ENCODE measurements at places on chromosomes 1 and 21.

DNA sequence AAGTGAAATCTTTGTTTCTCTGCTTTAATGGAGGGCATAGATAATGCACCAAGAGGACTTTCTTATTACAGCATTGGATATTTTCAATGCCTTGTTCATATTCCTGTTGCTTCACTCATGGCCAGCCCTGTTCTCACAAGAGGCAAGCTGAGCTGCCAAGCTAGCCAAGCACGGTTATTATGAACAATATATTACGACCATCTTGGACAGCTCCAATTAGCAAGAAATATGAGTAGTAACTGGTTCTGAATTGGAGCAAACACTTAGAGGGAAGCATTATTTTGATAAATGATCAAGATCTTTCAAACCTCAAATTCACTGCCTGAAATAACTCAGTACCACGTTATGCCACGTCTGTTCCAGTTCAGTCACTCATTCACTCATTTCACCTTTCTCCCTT is 159.8 kb downstream of the SETD4 start:
- no peak for DNase-seq

GRCh38 chr1:54835970-54836369 is 34.8 kb upstream of the TTC22 start:
- DNase-seq, result no peak

DNA sequence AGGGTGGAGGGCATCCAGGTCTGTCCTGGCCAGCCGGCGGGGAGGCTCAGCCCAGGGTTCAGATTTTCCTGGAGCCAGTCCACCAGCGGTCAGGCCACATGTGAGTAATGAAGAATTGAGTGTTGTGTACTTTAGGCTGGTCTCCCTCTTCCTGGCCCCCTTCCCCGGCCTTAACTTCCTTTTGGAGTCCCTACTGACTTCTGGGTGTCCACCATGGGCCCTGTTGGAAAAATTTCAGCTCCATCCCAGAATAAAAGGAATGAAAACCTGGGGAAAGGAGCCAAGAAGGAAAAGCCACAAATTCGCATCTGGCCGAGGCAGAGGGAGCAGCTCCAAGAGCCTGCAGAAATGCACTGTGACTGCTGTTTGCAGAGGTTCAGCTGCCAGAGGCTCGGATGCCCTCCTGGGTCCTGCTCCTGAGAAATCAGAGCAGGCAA is 35.5 kb upstream of the HHAT start:
- DNase-seq, result peak; percentile 76

GRCh38 chr1:54968551-54968950 is 11.9 kb upstream of the TMEM61 start:
- no peak for DNase-seq

- DNase-seq, result no peak
These were observed 155.0 kb downstream of the TNFSF18 start for GRCh38 chr1:172895761-172896160.

DNA sequence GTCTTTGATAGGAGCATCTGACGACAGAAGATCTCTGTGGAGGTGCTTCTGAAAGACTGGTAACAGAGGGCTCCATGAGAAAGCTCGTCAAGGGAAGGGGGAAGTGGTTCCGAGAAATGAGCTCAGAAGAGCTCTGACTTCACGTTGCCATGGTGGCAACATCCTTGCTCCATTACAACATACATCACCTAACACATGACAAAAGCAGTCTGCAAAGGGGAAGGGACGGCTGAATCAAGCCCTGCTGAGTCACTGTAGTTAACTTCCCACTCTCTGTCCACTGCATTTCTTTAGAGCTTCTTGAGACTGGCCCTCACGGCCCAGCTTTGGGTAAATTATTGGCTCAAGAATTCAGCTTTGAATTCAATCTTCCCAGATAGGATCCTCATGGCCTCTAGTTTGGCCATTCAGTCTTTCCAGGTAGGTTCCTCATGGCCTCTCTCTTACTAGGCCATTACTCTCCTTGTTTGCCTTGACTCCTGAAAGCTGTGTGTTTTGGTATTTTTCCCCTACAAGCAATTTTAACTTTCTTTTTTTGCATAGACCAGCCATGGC is 88.0 kb upstream of the ZNF648 start:
- DNase-seq, result peak; percentile 13

GRCh38 chr1:96424877-96425276 is 296.7 kb upstream of the PTBP2 start:
- DNase-seq, result no peak

GRCh38 chr1:27496604-27497155 is 6.7 kb upstream of the WASF2 start:
- DNase-seq, result peak; percentile 32

- no peak for DNase-seq
These were observed 6.2 kb downstream of the INAVA start for GRCh38 chr1:200900877-200901276.

- DNase-seq, result peak; percentile 97
These were observed 53.4 kb downstream of the ZBTB18 start for GRCh38 chr1:244104309-244105060.

DNA sequence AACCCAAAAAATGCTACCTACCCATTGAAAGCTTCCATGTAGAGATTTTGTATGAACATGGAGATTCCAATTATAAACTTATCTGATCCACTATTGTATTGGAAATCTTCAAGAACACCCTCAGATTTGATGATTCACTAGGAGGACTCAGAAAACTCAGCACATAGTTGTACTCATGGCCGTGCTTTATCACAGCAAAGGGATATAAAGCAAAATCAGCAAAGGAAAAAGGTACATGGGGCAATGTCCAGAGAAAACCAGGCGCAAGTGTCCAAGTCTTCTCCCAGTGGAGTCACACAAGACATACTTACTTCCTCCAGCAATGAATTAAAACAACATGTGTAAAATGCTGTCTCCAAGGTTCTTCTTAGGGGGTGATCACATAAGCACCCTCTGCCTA is 28.9 kb downstream of the ABL2 start:
- no peak for DNase-seq

DNA sequence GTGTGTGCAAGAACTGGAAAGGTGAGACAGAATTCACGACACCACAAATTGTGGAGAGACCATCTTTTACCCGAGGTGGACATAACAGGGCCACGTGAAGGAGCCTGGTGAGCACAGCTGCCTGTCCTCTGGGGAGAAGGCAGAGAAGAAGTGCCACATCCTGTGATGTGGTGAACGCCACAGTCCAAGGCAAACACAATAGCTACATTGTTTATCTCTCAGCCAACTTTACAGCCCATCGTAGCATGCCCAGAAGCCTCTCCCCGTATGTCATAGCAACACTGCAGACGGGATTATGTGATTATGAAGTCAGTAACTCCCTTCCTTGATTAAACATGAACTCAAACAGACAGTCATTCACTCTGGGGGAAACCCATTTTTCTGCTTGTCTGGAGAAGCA is 612.2 kb downstream of the SMYD3 start:
- no peak for DNase-seq

DNA sequence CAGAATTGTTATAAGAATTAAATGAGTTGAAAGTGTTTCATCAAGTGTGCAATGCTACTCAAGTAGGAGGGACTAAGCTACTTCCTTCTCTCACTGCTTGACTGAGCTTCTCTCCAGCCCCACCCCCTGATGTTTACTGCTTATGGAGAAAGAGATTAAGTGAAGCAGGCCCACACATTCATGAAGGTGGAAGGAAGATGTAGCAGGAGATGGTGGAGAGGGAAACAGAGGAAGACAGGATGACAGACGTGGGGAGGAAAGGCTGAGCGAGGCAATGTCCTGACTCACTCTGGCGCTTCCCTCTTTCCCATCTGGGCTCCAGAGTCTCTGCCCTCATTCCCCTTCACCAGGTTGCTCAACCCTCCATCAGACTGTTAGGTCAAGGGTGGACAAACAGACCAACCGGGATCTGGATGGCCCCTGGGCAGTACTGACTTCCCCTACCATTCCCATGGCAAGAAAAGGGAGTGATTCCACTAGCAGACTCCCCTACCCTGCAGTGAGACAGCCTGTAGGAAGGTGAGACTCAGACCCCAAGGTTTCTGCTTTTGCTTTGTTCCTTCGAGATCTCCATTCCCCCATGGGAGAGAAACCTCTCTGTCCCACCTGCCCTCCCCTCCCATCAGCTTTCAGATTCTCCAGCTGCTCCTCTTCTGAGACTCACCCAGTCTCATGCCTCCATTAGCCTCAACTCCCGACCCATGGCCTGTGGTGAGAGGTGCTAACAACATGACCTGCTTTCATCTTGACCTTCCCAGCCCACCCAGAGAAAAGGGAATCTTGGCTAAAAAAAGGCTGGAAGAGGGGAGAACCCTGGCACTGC is 3.1 kb upstream of the ARHGEF2 start:
- DNase-seq, result peak; percentile 94

GRCh38 chr1:214404571-214405213 is 123.7 kb downstream of the SMYD2 start:
- DNase-seq, result peak; percentile 59

GRCh38 chr1:234601301-234602017 is 8.5 kb downstream of the IRF2BP2 start:
- DNase-seq, result peak; percentile 64

DNA sequence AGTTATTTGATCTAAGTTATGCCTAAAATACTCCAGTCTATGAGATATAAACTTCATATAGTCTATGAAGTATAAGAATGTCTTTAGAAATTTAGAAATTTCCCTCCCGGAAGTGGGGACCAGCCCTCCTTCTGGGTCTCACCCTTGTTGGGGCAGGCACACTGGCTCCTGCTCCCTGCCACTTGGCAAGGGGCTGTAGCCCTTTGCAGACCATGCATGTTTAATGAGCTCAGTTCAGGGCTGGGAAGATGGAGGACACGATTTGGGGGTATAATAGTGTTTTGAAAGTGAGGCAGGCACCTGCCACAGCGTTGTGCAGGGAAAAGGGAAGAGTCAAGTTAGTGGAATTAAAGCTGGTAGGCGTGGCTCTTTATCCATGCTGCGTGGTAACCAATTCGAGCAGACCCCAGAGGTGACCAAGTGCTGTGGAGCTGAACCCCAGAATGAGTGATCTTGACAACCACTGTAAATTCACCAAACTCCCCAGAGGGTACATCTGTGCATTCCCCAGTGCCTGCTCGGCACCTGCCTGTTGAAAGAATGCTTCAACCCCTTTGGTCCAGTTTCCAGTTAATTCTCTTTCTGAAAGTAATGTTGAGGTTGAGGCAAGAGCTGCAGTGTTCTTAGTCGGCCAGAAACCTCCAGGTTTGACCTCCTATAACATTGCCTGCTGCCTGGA is 79.6 kb downstream of the DOP1B start:
- no peak for DNase-seq

GRCh38 chr1:225347123-225347683 is 80.6 kb downstream of the LBR start:
- DNase-seq, result no peak

GRCh38 chr1:71857862-71858261 is 424.5 kb downstream of the NEGR1 start:
- DNase-seq, result no peak

- DNase-seq, result no peak
These were observed 131.3 kb upstream of the ARHGEF16 start for GRCh38 chr1:3323021-3323795.

DNA sequence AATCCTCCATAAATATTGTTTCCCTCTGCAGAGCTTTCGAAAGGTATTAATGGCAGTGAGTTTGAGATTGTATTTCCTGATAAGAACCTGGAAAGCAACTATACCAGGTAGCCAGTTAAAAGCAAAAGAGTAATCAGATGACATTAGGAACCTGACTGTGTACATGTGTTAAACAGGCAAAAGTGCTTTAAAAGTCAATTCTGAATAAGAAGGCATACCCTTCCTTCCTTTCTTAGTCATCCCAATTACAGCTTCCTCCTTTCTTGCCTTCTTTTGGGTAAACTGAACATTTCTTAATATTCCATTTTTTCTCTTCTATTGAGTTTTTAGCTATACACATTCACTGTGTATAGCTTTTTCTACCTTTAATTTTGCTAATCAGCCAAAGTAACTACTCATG is 144.7 kb downstream of the ZNF281 start:
- no peak for DNase-seq

DNA sequence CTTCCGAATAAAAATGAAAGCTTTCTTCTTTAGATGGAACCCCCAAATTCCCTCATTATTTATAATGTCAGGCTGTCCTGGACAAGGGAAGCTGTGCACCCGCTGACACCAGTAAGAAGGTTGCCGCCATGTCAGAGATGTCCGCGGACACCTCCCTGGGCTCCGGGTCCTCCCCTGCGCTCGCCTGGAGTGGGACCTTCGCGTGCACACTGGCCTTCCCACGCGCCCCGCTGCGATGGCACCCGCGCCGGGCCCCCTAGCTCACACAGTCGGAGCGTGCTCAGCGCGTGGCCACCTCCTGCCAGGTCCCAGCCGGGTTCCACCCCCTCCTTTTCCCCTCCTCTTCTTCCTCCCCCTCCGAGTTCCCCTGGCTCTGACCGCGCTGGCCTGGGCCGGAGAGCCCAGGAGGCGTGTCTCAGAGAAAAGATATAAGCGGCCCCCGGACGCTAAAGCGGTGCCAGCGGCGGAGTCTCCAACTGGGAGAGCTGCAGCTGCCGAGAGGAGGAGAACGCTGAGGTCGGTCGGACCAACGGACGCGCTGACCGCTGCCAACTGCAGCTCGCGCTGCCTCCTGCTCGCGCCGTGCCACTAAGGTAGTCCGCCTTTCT is at the start of gene G0S2:
G0S2 (plus strand) TSS at position 456 of the 608 bp plus-strand sequence. CDS start 273 bp downstream, outside the sequence.
- DNase-seq, result peak; percentile 74

Measured in EL (cell line).